ENCODE measurements at places on chromosomes 7 and 10.

DNA sequence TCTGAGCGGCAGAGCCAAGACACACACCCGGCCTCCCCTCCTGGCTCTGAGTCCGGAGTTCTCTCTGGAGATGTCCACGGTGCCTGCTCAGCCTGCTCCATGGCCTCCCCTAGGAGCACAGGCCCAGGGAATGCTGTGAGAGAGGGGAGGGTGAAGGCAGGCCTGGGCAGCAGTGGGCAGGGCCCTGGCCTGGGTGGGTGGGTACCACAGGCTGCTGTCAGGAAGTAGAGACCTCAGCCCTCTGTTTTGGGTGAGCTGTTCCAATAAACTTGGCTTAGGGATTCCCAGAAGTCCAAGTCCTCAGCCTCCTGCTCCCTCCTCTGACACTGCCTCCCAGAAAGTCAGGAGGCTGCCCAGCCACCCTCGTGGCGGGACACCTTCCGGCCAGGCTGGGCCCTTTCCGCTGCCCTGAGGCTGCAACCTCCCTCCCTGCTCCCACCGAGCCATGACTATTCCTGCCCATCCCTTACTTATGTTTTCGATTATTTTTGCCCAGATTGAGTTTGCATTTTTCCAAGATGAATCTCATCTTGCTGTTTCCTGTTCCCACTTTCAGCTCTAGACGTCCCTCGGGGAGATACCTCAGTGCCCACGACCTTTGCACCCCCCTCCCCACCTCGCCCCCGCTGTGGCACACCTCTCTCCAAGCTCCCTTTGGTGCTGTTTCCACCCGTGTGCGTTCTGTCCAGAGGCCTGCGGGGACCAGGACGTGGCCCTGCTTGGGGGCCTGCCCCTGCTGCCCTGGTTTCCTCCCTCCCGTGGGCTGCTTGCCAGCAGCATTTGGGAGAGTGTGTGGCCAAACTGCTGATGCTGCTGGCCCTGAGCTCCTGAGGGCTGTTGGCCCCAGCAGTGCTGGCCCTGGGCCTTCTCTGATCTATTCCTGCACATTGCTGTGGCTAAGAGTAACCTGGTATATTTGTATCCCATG, 5.8 kb upstream of the POLM start:
- DNase-seq: no peak

- no peak for DNase-seq
Measured at GRCh38 chr7:47576031-47576865, 5.7 kb downstream of the TNS3 start.

DNA sequence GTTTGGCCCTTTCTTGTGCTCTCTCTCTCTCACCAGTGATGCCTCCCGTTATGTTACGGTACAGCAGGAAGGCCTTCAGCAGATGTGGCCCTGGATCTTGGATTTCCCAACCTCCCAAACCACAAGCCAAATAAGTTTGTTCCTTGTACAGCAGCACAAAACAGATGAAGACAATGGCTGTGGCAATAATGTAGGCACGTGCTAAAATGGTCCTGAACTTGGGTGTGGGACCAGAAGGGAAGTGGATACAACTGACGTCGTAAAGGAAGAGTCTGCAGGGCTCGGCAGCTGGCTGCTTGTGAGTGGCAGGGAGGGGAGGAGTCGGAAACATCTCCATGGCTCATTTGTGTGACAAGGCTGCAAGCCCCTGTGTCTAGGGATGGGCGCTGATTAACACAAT, 26.8 kb downstream of the PROSER2 start:
- no peak for DNase-seq

- no peak for DNase-seq
Measured at GRCh38 chr10:12287772-12288171, 61.6 kb upstream of the CAMK1D start.

DNA sequence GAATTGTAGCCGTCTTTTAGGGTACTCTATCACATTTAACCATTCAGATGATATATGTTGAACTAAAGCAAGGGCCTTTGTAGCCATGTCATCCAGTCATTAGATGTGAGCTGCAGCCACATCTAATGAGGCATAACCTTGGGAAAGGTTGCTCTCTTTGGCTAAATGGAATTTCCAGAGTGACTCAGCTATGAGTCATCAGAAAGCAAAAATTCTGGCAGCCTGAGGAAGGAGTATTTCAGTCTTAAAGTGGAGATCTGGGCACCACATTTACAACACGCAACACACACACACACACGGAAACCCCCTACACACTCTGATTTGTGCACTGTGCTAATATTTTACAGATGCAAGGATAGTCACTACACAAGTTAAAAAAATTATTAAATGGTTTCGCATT, 176.9 kb upstream of the ZWINT start:
- no peak for DNase-seq

DNA sequence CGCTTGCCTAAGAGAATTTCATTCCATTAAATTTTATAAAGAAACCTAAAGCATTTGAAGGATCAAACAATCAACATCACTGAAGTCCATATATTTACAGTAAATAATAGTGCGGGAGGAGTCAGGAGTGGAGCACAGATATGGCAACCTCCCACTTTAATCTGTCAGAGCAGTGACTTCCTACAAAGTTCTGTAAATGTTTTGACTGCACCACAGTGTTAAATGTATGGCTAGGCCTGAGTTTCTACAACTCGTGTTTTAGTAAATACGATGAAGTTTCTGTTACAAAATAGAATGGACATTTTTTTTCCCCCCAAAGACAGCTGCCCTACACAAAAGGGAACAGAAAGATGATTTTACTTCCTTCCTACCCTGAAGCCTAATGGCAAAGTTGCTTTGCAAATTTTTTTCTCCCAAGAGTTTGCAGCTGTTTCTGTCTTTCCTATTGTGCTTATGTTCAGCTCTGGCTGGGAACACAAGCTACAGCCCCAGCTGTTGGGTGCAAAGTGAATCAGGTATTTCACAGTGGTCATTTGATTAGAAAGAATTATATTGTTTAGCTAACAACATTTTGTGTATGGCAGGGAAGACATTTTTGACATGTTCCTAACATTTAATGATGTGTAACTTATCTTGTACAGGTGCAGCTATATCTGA, 62.1 kb downstream of the MET start:
- DNase-seq: no peak

DNA sequence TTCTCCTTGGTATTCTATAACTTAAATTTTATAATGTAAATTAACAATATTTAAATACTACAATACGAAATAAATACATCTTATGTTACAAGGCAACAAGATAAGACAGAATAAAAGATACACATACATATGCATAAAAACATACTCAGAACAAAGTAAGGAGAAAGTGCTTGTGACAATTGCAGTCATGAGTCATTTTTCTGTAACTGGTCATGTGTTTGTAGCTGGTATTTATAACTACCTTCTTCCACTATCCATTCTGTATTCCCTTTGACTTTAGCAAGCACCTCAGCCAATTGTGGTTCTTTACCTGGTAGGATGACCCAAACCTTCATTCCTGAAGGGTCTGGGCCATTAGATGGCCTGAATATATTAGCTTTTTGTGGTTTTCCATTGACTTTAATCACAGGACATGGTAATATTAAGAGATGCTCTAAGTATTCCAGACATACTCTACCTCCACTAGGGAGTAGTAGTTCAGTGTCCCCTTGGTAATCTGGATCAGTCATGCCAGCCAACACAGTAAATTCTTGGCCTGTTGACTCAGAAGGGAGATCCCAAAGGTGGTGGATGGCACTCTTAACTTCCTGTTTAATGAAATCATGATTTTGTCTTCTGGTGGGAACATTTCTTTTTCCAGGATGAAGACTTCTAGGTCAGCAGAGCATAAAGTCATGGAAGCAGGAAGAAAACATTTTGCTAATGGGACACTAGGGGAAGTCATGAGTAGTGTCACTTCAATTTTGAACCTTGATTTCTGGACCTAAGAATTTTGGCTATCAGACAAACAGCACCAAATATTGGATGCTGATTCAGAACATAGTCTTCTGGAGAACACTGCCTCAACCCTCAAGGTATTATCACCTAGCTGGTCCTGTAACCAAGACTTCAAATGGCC, 733.7 kb upstream of the IGFBP3 start:
- no peak for DNase-seq

GRCh38 chr7:43081603-43082002, 30.8 kb upstream of the HECW1 start:
- no peak for DNase-seq

- no peak for DNase-seq
Measured at GRCh38 chr7:84916161-84916560, 270.7 kb downstream of the SEMA3D start.

DNA sequence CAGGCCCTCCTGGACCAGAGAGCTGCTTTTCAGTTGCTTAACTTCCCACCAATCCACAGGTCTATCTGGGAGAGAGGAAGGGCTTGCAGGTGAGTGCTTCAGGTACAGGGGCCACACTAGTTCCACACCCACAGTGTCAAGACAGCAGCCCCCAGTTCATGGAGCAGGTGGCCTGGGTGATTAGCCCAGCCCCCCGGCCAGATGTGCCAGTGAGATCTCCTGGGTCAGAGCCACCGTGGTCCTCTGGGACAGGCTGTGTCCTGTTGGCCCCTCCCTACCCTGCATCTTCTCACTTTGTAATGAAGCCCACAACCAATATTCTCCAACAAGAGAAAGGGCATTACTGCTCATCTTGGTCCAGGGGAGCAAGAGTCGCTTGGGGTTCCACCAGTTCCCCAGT, 30.6 kb downstream of the DRGX start:
- DNase-seq: no peak

- no peak for DNase-seq
Measured at GRCh38 chr7:69002416-69002815, 595.9 kb upstream of the AUTS2 start.

DNA sequence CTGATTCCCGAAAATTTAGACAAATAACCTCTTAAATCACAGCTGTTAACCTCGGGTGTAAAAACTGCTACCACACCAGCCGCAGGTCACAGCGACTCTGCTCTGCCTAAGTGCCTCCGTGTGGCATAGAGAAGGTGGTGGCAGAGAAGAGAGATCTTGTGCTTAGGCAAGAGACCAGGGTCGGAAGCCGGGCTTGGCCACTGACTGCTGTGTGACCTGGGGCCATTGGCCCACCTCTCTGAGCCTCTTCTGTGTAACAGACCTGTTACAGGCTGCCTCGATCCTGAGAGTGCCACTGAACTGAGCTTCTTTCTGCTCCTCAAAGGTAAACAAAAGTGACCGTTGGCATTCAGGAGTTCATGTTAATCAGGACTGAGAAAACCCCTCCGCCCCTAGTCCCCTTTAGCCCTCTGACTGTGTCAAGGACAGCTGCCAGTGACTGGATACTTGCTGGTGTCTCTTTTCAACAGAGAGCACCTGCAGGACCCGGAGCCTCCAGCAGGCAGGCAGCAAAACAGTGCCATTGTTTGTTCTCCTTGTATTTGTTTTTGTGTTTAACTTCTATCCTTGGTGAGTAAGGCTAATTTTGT, 36.5 kb downstream of the ZMIZ1 start:
- DNase-seq: no peak

DNA sequence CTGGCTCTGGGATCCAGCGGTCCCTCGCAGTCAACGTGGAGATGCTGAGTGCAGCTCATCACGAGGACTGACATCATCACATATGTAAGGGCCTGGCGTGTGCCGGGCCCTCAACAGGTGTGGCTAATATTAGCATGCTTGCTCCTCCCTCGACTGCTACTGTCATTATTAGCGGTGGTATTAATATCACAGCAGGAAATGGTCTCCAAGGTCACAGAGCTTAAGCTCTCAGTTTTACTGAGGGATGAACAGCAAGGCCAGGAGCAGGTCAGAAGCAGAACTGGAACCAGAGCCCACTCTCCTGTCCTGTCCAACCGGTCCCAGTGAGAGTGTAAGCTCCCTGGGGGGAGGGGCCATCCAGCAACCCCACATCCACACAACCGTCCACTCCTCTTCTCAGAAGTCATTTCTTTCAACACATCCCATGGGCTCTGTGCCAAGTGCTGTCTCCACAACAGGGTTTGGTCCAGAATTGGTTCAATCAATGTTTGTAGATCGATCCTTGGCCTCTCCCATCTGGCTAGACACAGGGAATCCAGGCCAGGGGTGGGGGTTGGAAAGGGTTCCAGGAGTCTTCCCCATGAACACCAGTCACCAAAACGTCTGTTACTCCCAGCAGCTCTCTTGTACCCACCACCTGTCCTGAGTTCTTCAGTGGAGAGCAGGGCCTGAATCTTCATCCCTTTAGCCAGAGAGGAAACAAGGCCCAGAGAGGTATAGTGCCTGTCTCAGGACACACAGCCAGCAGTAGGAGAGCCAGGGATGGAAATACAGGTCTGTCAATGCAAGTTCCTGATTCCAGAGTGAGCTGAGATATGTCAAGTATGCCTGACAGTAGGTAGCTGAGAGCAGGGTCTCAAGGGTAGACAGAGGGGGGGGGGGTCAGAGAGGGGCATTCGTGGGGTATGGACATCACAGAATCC, 45.3 kb upstream of the ZMIZ1 start:
- no peak for DNase-seq

DNA sequence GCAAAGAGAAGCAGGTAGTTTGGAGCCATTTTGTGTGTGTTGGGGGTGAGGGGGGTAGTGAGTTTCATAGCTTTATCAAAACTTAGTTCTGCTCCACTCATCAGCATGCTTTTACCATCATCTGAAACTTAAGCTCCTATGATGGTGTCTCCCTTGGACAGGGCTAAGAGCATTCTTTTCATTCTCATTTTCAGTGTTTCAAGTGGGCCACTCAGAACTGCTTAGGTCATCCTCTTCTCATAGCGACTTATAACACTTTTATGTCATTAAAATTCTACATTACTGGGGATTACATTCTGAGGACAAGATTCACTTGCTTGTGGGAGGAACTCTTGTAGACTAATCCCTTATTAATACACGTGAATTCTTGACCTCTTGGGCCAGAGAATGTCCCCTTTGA, 649.4 kb downstream of the SUGCT start:
- no peak for DNase-seq

DNA sequence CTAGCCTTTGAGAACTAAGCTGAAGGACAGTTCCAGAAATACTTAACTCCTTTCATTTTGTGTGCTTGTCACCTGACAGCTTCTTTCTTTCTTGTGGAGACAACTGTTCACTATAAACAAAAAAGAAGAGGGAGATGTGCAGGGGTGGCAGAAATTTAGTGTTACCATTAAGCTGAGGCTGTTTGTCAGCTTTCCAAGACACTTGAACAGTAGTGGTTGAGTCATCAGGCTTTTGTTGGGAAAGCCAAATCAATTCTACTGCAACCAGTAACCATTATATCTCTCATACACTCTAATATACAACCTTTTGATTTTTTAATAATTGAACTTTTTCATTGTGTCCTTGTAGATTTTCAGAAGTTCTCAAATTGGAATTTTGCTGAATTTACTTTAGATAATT, 75.3 kb downstream of the POLL start:
- no peak for DNase-seq

All from GM13977 (cell line).